Activated naive CD8-positive, alpha-beta T cell treated with anti-CD3 and anti-CD28 coated beads for 36 hours (primary cell): ENCODE measurements at places on chromosomes 3 and 15. TPM values are rescaled to one million over a fixed set of nuclear protein-coding genes. Genes with fewer than 3 reads are reported as not detected.

DNA sequence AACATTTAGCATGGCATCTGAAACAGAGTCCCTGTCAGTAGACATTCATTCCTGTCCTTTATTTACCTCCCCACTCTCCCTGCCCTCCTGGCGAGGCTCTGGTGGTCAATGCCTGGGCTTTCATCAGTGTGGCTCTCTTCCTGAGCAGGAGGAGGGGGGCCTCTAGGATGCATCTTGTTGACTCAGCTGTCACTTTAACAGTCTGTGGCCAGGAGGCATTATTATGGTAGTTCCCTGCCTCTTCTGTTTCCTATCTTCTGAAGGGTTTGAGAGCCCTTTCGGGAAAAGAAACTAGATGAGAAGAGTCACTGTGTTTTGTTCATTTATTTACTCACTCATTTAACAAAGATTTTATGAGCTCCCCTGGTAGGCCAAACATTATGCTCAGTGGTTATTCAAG is 2.4 kb upstream of the PPP1R14D start:
- no peak for DNase-seq

Gene TGM5
- 0.16 TPM for total RNA-seq

Gene OR5K1
- not detected for total RNA-seq

DNA sequence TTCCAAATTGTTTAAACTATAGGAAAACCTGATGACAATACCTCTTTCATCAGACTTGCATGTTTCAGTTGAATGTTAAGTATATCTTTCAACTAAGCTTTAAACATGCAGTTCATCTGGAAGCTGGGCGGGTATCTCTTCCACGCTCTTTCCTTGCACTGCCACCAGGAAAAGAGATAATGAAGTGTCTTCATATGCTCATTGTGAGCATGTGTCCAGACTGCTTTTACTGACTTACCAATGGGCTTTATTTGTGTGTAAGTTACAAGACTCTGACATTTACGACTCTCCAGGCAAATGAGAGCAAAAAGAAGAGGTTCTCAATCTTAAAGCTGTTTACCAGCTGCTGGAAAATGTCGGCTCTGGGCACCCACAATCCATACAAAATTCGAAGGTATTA is 52.8 kb downstream of the TMEM212 start:
- DNase-seq: no peak

GRCh38 chr3:23075496-23075895 is 127.6 kb upstream of the UBE2E2 start:
- no peak for DNase-seq

Gene MGLL
- 0.28 TPM for total RNA-seq
